ENCODE measurements at places on chromosomes 1 and 21.

- no peak for DNase-seq
Measured at GRCh38 chr1:21436488-21437340, 3.2 kb upstream of the NBPF3 start.

DNA sequence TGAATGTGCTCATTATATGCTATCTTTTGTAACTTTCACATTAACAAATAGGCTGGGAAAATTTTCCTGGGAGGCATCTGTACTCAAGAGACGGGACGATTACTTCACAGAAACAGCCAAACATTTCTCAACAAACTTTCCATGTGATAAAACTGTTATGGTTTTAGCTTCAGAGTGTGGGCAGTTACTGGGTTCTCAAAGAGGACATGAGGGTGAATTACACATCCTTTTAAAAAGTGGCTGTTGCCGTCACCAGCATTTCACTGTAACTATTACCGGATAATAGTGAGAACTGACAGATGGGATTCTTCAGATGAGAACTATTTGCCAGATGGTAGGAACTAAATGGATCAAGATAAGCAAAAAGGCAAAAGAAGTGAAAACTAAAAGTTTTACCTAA is 109.1 kb downstream of the APP start:
- DNase-seq = no peak

DNA sequence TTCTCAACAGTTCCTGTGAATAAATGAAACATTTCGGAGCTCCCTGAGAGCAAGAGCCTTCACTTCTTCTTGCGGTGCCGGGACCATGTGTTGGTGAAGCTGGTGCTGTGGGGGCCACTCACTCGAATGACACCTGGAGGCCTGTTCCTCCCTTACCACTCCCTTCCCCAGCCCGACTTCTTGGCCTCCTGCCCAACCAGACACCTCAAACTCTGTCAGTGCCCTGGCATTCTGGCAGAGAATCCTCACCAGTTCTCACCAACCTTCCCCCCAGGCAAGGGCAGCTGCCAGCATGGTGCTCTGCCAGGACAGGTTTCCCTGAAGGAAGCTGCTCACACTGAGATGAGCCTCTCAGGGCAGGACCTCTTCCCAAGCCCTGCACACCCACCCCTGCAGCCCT is 68.3 kb downstream of the MPZL1 start:
- DNase-seq = no peak

GRCh38 chr1:243786531-243786930 is 63.5 kb downstream of the AKT3 start:
- no peak for DNase-seq

- DNase-seq = no peak
Measured at GRCh38 chr1:20125100-20125499, 5.8 kb upstream of the PLA2G2D start.

GRCh38 chr1:208848854-208849253 is 604.7 kb upstream of the PLXNA2 start:
- DNase-seq = no peak

DNA sequence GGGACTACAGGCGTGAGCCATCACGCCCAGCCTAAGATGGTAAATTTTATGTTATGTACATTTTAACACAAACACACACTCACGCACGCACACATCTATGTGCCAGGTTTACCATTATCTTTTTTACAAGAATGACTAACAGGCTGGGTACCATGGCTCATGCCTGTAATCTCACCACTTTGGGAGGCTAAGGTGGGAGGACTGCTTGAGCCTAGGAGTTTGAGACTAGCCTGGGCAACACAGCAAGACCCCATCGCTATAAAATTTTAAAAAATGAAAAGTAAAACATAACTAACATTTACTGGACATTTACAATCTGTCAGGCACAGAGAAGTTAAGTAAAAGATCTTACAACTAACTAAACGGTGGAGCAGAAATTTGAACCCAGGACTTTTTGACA is 14.7 kb downstream of the GATAD2B start:
- no peak for DNase-seq

DNA sequence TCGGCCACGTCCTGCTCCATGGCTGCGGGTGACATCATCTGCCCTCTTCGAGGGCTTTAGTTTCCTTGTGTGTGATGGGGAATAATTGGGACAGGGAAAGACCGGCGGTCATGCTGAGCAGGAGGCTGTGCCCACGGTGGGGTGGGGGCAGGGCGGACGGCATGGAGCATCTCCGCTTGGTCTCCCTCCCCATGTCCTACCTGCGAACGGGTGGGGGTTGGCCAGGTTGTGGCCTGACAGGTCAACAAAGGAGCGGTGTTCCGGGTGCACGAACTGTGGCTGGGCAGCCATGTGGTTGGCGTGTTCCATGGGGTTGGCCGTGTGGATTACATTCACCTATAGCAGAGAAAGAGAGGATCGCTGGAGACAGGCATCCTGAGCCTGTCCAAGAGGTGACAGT is 80.0 kb downstream of the PIK3CD start:
- no peak for DNase-seq

DNA sequence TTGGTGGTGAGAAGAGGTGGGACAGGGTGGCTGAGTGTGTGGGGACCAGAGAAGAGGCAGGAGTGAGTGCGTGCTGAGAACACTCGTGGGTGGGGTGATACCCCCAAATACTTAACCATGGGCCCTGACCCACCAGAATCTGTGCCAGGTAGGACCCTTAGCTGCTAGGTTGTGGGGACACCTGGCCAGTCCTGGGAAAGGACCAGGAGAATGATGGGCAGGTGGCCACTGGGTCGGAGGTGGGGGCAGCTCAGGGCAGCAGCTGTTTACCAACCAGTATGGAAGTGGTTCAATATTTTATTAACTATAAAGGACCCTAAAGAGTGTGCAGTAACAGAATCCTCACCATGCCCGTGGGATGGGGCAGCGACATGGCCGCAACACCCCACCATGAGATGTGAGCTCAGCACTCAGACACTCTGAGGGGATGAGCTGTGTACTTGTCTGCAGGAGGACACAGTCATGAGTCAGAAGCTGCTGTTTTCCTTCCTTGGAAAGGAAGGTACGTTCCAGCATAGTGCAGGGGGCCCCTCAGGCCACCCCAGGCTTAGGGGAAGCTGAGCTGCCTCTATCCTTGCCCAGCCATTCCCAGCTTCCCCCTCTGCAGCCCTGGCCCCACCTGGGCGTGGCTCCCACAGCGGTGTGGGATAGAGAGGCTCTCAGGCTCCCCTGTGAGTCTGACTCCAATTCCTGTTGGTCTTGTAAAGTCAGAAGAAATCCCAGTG is 25.4 kb downstream of the TEX35 start:
- DNase-seq = no peak

GRCh38 chr1:202146993-202147392 is 2.5 kb upstream of the ARL8A start:
- DNase-seq = no peak

- no peak for DNase-seq
Measured at GRCh38 chr1:106458866-106459265, 597.6 kb upstream of the PRMT6 start.

DNA sequence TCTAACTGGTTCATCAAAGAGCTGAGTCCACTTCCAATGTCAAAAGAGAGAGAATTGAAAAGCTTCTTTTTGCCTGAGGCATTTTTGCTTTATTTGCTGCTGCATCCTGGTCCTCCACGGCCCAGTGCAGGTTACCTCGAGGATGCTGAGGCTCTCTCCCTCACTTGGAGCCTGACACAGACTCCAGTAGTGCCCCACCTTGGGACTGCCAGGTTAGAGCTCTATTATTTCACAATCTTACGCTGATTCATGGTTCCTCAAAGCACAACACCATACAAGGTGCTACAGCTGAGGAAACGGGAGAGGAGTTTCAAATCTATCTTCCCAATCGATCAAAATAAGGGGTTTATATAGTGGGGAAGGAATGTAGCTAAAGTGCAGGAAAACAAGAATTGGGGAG is 13.6 kb upstream of the PLPPR4 start:
- no peak for DNase-seq

- DNase-seq = peak; percentile 28
Measured at GRCh38 chr21:36297938-36298572, 21.9 kb upstream of the MORC3 start.

DNA sequence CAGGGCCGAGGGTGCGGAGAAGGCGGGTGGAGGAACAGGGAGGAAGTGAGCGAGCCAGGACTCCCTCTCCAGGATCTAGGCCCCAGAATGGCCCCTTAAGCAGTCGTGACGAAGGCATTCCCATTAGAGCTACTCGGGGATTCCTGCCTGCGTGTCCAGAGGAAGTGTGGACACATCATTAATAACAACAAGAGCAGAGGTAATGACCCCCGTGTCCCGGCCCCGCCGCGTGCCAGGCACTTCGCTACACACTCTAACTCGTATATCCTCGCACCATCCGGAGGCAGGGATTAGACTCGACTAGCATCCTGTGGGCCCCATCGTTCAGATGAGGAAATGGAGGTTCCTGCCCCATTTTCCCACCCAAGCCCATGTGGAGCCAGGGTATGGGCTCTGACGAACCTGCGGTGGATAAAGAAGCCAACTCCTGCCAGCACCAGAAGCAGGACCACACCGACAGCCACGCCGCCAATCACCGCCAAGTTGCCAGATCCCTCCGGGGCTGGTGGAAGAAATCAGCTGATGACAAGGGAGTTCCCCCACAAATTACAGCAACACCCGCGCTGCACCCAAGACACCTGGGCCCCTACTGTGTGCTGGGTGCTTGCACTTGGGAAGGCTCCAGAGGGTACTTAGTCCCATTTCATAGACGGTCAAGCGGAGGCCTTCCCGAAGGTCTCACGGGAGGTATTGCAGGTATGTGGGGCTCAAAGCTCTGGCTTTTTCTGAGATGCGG is 21.6 kb downstream of the EPHA2 start:
- no peak for DNase-seq

DNA sequence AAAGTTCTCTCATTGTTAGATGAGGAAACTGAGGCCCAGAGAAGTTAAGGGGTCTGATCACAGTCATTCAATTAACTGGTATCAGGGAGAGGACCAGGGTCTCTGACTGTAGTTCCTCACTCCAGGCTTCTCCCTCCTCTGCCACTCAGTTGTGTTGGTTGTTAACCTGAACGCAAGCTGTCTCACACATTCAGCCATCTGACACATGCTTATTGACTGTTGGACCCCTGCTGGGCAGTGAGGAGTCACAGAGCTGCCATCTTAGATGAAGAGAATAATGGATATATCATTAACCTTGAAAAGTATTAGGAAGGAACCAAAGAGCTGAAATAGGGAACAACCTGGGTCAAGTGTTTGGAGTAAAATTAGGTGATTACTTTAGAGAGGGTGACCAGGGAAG is 194.8 kb downstream of the ZZZ3 start:
- DNase-seq = no peak

DNA sequence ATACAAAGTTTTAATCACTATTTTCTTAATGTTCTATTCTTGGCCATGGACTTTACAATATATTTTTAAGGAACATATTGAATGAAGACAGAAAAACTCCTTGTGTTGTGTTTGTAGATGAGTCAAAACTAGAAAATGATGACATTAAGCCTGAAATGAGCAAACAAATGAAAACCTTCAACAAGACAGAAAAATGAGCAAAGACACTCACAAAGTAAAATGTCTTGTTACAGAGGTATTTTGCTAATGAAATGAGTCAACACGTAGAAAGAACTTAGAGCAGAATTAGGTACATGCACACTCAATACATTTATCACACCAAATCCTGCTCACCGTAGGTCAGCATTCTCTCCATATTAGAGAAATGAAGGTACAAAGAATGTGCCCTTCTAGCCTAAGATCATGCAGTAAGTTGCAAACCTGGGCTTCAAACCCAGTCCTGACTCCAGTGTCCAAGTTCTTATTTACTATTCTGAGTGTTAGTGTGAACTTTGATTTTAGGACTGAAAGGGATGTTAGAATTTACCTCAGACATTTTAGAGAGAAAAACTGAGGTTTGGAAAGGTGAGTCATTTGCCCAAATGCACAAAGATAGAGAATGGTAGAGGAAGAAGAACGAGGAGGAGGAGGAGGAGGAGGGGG is 133.9 kb upstream of the SGIP1 start:
- DNase-seq = no peak

GRCh38 chr1:78005755-78006154 is 1.0 kb downstream of the DNAJB4 start:
- DNase-seq = no peak

- no peak for DNase-seq
Measured at GRCh38 chr1:30649321-30649991, 73.9 kb downstream of the MATN1 start.

DNA sequence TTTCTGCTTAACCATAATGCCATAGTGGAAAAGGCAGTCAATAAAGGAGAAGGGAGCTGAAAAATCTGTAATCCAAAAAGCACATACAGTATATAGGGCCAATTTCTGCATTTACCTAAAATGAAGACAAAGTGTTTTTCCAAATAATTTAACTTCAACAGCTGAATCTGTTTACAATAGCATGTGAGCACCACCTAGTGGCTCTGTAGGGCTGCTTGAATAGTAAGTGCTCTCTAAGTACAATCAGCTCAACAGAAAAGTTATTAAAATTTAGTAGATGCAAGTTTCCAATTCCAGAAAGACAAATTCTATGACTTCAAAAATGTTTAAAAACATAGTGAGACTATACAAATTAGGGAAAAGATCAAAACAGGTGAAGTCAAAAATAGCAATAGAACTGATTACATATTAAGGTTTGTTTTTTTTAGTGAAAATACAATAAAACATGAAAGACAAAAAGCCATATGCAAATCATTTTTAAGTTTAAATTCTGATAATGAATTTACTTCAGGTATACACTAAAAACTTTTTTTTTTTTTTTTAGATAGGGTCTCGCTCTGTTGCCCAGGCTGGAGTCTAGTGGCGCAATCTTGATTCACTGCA is 220.0 kb downstream of the SETD4 start:
- peak; percentile 10 for DNase-seq

Measured in stimulated activated CD4-positive, alpha-beta T cell treated with anti-CD3 and anti-CD28 coated beads, TNF-alpha, amount 100 ng/mL, for 4 hours (primary cell).